ENCODE measurements at places on chromosomes 7 and 10. TPM values are rescaled to one million over a fixed set of nuclear protein-coding genes. Genes with fewer than 3 reads are reported as not detected.

The CYP2E1 gene
- 0.90 TPM for polyA plus RNA-seq

The TDRD1 gene
- polyA plus RNA-seq = 0.11 TPM

The CLDN15 gene
- polyA plus RNA-seq = 5.9 TPM

- DNase-seq = no peak
Measured at GRCh38 chr7:150855476-150856302, 3.4 kb downstream of the AOC1 start.

DNA sequence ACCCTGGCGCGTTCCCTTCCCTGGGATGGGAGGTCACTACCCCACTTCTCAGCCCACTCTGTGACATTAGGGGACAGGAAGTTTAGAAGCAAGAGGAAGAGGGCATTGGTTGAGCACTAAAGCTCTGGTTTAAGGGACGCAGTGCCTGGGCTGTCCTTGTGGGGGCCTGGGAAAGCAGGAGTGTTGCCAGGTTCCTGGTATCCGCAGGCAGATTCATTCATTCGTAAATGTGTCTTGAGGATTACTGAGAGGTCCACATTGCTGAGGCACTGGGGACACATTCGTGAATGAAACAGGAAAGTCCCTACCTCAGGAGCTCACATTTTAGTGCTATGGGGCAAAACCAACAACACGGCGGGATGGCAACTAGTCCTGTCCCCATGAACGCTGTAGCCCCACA lies 69.4 kb downstream of the COL13A1 start:
- DNase-seq = no peak

GRCh38 chr7:50665403-50666123 lies 100.4 kb upstream of the DDC start:
- DNase-seq = no peak

DNA sequence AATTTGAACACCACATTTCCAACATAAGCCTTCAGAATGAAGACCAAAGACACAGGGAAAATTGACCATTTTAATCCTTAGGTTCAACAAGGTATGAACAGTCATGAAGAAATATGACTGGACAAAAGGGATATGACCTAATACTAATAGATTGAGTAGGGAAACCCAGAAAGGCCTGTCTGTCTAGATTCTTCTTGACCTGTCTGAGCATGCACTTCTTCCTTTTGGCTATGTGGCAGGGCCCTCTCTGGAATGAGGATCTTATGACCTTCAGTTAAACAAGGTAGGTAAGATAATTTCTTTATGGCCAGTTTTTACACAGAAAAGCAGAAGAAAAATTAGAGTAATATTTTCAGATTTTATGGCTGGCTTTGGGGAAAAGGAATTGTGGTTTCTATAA lies 3.0 kb upstream of the PHYHIPL start:
- DNase-seq = no peak
